ENCODE measurements at places on chromosomes 6 and 20. TPM values are rescaled to one million over a fixed set of nuclear protein-coding genes. Genes with fewer than 3 reads are reported as not detected.

DNA sequence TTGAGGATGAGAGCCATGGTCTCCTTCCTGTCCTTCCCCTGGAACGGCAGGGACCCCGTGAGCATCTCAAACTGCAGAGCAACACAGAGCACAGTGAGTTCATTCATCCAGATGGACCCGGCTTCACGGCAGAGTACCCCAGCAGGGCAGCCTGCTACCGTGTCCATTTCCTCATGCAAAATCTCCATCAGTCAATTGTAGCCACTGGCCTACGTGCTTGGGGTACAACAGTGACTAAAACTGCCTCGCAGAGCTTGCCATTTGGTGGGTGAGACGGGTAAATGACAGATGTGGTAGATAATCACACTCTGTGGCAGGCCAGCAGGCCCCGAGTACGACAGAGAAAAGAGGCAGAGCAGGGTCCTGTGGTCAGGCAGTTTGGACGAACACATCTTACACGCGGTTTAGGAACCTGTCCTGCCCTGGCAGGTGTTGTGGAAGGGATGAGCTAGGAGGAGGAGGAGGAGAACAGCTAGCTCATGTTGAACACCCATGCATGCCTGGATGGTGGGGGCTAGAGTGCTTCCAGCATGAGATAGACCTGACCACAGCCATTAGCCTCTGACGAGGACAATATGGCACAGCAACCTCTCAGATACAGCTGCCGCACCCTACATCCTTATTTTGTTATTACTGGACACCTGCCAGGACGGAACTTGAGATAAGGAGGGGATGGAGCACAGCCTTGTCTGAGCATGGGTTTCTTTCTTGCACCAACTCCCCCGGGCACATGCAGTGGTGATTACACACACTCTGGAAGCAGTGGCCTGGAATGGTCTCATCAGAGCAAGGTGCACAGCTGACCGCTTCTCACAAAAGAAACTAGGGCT lies 95.6 kb downstream of the RAMACL start:
- DNase-seq = no peak

DNA sequence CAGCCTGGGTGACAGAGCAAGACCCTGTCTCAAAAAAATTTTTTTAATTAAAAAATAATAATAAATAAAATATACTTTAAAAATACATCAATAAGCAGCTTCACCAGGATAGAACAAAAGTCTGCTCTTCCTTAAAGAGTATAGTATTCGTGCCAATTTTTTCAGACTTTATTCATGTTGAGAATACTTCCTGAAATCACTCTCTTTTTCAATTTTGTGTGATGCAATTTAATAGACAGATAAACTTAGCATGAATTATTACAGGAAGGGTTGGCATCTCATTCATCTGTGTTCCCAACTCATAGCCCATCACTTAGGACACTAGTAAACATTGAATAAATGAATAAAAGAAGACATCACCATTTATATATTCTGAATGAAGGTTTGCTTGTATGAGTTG lies 52.4 kb downstream of the IPCEF1 start:
- DNase-seq = no peak

DNA sequence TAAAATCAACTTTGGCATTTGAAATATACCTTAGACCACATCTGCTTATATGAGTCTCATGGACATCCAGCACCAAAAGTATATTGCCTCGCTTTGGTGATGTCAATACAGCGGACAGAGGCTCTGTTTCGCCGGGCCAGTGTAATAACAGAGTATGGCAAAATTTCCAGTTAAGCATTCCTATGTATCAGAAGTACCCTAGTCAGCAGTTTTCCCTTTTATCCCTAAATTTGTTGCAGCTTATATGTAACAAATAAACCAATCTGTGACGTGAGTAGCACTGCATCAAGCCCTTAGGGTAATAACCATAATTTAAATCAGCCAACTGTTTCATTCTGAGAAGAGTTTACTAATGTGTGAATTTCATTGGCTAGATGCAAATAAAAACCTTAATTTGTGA lies 585.5 kb upstream of the ADGRB3 start:
- no peak for DNase-seq

- no peak for DNase-seq
Observed at GRCh38 chr20:2767768-2768631, 32.4 kb downstream of the CPXM1 start.

GRCh38 chr20:44833437-44833836 lies 23.1 kb upstream of the RIMS4 start:
- no peak for DNase-seq

CAPN11 gene
- polyA plus RNA-seq = not detected

HLA-DRB1 gene
- polyA plus RNA-seq = 1,240 TPM

CDH4 gene
- not detected for polyA plus RNA-seq

OPN5 gene
- polyA plus RNA-seq = not detected

FGD2 gene
- polyA plus RNA-seq = 444 TPM

Measured in B cell (primary cell).